Memory B cell (primary cell): ENCODE measurements at places on chromosomes 2 and 18.
A peak's percentile ranks its signal among the peaks of the same experiment; 100 is the strongest.

- DNase-seq, result no peak
- peaks cover 2% of the 10 kb centered on the region for H3K27me3 ChIP-seq
- no peaks in the 10 kb centered on the region for H3K36me3 ChIP-seq
- H3K27ac ChIP-seq, result no peak overlapping the region
- peak overlapping the region; percentile 82 for H3K4me3 ChIP-seq
These were observed 2.5 kb upstream of the HS6ST1 start for GRCh38 chr2:128320906-128321771.

GRCh38 chr2:170235860-170236679, 58.1 kb downstream of the MYO3B start:
- H3K27me3 ChIP-seq, result peaks cover 6% of the 10 kb centered on the region
- H3K4me1 ChIP-seq, result no peaks in the 10 kb centered on the region
- no peak overlapping the region for H3K4me3 ChIP-seq
- no peaks in the 10 kb centered on the region for H3K36me3 ChIP-seq
- H3K27ac ChIP-seq, result no peak overlapping the region

DNA sequence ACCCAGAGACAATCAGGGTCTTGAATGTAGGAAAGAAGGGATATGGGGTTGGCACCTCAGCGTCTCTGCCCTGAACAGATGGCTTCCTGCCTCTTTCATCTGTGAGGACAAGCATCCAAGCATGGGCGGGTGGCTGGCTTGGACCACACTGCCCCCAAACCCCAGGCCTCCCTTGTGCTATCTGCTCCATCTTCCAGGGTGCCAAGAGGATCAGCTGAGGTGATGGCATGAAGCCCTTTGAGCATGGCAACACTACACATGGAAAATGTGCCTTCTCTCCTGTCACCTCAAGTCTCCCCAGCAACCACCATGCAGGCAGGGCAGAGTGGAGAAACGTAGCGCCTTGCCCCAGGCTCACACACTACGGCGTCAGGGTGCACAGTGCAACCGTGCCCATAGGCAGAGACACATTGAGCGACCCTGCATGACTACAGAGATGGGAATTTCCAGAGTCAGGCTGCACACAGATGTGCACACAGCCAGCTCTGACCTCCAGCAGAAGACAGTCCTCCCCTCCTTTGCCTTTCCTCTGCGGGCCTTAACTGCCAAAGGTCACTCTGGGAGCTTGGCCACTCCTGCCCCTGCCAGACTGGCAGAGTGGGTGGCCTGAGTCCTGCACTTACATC, 1.5 kb downstream of the KCNIP3 start:
- H3K4me3 ChIP-seq, result no peak overlapping the region
- peaks cover 6% of the 10 kb centered on the region for H3K27me3 ChIP-seq
- no peak for DNase-seq
- H3K36me3 ChIP-seq, result no peaks in the 10 kb centered on the region
- peaks cover 3% of the 10 kb centered on the region for H3K4me1 ChIP-seq

GRCh38 chr18:14921547-14921946, 173.6 kb downstream of the ANKRD30B start:
- H3K27me3 ChIP-seq, result peaks cover 2% of the 10 kb centered on the region
- no peaks in the 10 kb centered on the region for H3K4me1 ChIP-seq
- H3K4me3 ChIP-seq, result no peak overlapping the region
- DNase-seq, result no peak
